ENCODE measurements at places on chromosomes 5 and 9. TPM values are rescaled to one million over a fixed set of nuclear protein-coding genes. Genes with fewer than 3 reads are reported as not detected.
A peak's percentile ranks its signal among the peaks of the same experiment; 100 is the strongest.

Gene CRHBP
- total RNA-seq = 0.23 TPM

Gene OTP
- not detected for total RNA-seq

Gene FOXD4L6
- not detected for total RNA-seq

Gene SUB1
- total RNA-seq = 404 TPM

Gene ARL14EPL
- total RNA-seq = not detected

Gene WASHC1
- 17.9 TPM for total RNA-seq

Gene RAB3C
- total RNA-seq = not detected

DNA sequence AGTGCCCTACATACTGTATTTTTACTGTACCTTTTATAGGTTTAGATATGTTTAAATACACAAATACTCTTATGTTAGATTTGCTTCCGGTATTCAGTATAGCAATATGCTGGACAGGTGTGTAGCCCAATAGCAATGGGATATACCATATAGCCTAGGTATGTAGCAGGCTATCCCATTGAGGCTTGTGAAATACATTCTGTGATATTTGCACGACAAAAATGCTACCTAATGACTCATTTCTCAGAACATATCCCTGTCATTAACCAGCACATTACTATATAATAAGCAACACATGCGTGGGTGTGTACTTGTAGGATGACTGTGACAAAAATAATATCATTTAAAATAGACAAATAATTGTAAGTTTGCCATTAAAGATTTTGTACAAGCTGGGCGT lies 208.8 kb downstream of the MRPS30 start:
- no peak overlapping the region for H3K27ac ChIP-seq
- no peak overlapping the region for H3K4me3 ChIP-seq
- no peaks in the 10 kb centered on the region for H3K4me1 ChIP-seq
- H3K36me3 ChIP-seq = no peaks in the 10 kb centered on the region
- no peak for DNase-seq

- no peak overlapping the region for H3K27ac ChIP-seq
- no peaks in the 10 kb centered on the region for H3K4me1 ChIP-seq
- no peak for DNase-seq
- H3K4me3 ChIP-seq = no peak overlapping the region
- H3K27me3 ChIP-seq = no peaks in the 10 kb centered on the region
- H3K36me3 ChIP-seq = no peaks in the 10 kb centered on the region
Measured at GRCh38 chr5:164958688-164959087, 1453.3 kb downstream of the MAT2B start.

DNA sequence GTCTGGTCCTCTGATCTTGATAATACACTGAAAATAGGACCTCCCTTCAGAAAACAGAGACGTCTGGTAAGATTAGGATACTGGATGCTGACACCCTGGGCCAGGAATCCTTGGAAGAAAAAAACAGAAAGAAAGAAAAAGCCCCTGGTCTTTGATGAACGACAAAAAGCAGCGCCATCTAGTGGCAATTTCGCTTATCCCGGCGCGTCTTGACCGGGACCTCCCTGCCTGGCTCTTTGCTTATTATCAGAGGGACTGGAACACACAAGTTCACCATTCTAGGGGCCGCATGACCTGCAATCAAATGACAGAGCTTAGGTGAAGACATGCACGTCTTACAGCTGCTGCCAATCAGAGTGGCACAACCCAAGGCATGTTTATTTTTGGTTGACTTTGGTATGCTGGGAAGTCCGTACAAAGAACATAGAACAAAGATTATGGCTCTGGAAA lies 114.9 kb upstream of the NFIB start:
- H3K4me3 ChIP-seq = no peak overlapping the region
- peaks cover 8% of the 10 kb centered on the region for H3K27me3 ChIP-seq
- DNase-seq = peak; percentile 80
- H3K36me3 ChIP-seq = no peaks in the 10 kb centered on the region
- no peaks in the 10 kb centered on the region for H3K4me1 ChIP-seq
- H3K27ac ChIP-seq = no peak overlapping the region

GRCh38 chr9:73643379-73644013 lies 491.8 kb downstream of the ANXA1 start:
- no peak overlapping the region for H3K27ac ChIP-seq
- no peaks in the 10 kb centered on the region for H3K4me1 ChIP-seq
- H3K4me3 ChIP-seq = no peak overlapping the region

GRCh38 chr5:163105456-163105855 lies 331.9 kb upstream of the CCNG1 start:
- DNase-seq = no peak
- H3K36me3 ChIP-seq = no peaks in the 10 kb centered on the region
- no peaks in the 10 kb centered on the region for H3K4me1 ChIP-seq
- no peak overlapping the region for H3K27ac ChIP-seq

DNA sequence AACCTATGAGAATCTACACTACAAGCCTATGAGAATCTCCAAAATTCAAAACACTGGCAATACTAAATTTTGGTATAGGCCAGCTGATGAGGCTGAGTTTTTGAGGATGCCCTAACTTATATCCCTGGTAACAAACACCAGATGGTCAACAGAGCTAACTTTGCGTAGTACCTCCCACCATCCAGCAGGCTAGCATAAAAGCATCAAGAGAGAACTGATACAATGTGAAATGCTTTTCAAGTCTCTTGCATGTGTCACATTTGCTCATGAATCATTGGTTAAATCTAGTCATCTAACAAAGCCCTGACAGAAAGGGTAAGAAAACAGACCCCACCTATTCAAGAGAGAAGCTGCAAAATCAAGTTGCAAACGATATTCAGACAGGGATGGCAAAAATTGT lies 1609.7 kb upstream of the CDH9 start:
- no peak for DNase-seq
- H3K4me3 ChIP-seq = no peak overlapping the region
- H3K27ac ChIP-seq = no peak overlapping the region
- H3K4me1 ChIP-seq = no peaks in the 10 kb centered on the region
- no peaks in the 10 kb centered on the region for H3K36me3 ChIP-seq
- H3K27me3 ChIP-seq = no peaks in the 10 kb centered on the region

DNA sequence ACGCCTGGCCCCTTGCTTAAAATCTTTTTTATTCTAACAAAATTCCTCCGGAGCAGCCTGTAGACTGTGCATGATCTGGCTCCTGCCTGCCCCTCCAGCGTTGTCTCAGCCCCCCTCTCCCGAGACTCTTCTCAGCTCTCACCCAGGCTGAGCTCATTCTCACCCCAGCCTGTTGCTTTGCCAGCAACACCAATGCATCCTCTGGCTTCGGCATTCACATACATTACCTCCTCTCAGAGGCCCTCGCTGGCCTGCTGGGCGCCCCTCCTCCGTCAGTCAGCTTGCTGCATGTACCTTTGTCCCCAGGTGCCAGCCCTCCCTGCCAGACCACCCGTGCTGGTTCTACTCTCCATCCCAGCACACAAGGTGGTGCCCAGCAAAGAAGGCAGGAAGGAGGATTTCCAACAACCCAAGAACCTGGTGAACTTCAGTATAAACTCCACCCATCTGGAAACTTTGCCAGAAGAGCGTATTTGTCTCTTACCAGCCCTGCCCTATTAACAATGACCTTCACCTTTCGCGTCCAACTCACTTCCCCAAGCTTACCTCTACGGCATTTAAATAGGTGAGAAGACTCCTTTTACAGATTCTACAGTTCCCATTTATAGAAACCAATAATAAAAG lies 35.0 kb downstream of the MYO10 start:
- H3K27ac ChIP-seq = no peak overlapping the region
- no peaks in the 10 kb centered on the region for H3K4me1 ChIP-seq
- no peak for DNase-seq
- H3K27me3 ChIP-seq = no peaks in the 10 kb centered on the region

- H3K4me3 ChIP-seq = no peak overlapping the region
- DNase-seq = no peak
- H3K27ac ChIP-seq = no peak overlapping the region
Measured at GRCh38 chr5:64895748-64896147, 127.0 kb downstream of the CWC27 start.

DNA sequence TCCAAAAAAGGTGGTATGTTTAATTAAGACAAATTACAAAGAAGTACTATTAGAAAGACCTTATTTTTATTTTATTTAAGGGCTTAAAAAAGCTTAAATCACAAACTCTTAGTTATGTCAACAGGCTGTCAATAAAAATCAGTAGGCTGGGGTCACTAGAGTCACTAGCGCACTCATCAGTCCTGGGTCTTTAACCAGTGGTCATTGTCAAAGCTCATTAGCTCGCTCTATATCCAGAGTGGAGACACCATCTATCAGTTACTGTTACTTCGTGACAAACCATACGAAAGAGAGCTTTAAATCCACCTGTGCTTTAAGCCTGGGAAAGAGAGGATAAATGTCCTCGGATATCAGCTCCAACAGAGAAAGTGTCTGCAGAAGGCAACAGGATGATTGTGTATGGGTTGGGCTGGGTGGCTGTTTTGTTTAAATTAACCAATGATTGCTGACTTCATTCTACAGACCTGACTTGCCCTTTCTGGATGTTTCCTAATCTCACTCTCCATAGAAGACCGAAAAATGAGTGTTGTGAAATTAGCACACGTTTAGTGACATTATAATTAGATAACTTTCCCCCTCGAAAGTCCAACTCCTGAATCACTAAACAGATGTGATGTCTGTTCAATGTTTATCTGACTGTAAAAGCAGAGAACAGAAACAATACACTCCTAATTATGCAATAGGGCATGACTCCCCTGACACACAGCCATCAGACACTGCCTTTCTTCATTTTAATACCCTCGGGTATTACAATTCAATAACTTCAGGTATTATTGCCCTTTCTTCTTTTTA lies 123.6 kb upstream of the TNPO1 start:
- DNase-seq = no peak
- no peaks in the 10 kb centered on the region for H3K36me3 ChIP-seq
- no peak overlapping the region for H3K27ac ChIP-seq
- H3K27me3 ChIP-seq = peaks cover 11% of the 10 kb centered on the region
- H3K4me1 ChIP-seq = no peaks in the 10 kb centered on the region

- no peak for DNase-seq
- H3K4me1 ChIP-seq = peaks cover 25% of the 10 kb centered on the region
- peaks cover 9% of the 10 kb centered on the region for H3K36me3 ChIP-seq
- peak overlapping the region; percentile 2 for H3K4me3 ChIP-seq
Measured at GRCh38 chr5:43046474-43046873, 6.4 kb upstream of the ANXA2R start.

DNA sequence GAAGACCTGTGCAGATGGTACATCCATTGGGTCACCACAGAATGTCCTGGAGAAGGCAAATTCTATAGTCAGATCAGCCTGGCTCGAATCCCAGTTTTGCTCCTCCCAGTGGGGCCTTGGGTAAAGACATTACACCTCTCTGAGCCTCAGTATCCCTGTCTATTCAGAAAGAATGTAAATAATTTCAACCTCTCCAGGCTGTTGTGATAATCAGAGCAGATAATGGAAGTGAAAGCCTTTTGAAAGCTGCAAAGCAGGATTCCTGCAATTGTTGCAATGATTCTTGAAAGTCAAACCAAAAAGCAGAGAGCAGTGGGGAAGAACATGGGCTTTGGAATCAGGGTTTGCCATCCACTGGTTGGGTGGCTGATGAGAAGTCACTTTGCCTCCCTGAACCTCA lies 63.2 kb downstream of the LHX2 start:
- DNase-seq = no peak
- no peak overlapping the region for H3K4me3 ChIP-seq
- peaks cover 6% of the 10 kb centered on the region for H3K27me3 ChIP-seq
- no peaks in the 10 kb centered on the region for H3K36me3 ChIP-seq
- H3K4me1 ChIP-seq = no peaks in the 10 kb centered on the region
- no peak overlapping the region for H3K27ac ChIP-seq
